ENCODE measurements at places on chromosomes 12 and 14.

DNA sequence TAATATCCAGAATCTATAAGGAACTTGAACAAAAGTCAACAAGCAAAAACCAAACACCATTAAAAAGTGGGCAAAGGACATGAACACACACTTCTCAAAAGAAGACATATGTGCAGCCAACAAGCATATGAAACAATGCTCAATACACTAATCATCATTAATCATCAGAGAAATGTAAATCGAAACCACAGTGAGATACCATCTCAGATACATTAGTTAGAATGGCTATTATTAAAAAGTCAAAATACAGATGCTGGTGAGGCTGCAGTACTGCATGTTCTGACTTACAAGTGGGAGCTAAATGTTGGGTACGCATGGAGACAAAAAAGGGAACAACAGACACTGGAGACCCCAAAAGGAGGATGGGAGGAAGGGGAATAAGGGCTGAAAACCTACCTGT, 67.1 kb downstream of the BLTP3B start:
- no peak for DNase-seq

DNA sequence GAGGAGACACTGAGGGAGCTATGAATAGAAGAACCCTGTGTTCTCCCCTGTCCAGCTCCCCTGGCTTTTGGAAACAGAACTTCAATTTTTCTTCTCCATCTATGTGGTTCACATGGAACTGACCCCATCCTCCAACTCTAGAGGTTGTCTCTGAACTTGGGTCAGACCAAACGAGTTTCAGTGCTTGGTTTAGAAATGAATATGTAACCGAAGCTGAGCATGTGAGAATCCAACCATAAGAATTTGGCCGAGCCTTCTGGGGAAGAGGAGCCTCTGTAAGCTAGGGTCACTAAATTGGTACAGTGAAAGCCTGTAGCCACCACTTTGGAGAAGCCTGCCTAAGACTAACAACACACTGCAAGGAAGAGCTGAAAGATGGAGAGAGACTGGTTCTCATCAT, 464.4 kb downstream of the ZFP36L1 start:
- DNase-seq = no peak

GRCh38 chr14:95141684-95142083, 15.6 kb downstream of the DICER1 start:
- DNase-seq = no peak

DNA sequence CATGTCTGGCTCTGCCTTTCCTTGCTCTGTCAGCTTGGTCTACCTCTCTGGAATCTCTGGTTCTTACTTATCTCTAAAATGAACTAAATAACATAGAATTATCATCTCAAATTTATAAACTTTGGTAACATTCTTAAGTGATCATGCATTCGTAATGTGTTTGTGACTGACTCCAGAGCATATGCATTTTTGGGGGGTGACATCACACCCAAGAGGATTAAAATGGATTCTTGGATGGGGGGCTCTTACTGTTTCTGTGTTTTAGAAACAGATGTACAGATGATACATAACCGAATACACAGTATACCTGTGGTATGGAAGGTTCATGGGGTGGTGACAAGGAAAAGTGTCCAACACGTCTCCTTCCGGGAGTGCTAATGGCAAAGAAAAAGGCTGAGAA, 1162.1 kb downstream of the VRK1 start:
- DNase-seq = no peak
